ENCODE measurements at places on chromosomes 13 and 19.

DNA sequence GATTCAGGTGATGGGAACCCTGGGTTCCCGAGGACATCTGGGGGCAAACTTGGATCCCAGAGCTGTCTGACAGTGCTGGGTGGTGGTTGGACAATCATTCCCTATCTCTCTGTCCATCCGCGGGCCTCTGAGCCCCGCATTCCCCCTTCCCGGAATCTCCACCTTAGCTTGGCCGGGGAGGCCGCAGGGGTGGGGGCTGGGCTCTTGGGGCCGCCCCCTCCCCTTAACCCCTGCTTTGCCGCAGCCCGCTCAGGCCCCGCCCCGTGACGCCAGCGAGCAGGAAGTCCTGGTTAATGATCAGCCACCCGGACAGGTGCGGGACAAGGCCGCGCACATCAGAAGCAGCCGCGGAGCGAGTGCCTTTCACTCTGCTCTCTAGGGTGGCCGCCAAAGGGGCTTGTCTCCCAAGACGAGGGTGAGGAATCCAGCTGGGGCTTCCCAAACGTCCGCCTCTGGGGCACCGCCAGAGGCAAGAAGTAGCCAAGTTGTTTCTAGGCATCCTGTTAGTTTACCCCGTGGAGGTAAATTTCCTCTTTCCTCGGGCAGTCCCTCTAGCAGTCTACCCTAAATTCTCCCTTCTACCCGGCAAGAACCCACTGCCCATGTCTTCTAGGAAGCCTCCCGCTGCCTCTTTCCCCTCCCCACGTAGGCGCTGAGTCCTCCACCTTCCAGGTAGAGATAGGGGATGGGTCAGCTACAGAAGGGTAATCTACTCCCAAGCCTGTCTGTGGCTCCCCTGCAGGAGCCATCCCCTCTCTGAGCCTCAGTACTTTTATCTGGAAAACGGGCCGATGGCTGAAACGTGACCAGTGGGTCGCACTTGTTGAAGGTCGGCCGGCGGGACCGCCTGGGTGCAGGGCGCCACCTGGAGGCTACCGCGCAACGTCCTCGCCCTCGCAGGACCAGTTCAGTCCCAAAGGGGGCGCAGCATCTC is 3.0 kb downstream of the IRF2BP1 start:
- no peak for DNase-seq

DNA sequence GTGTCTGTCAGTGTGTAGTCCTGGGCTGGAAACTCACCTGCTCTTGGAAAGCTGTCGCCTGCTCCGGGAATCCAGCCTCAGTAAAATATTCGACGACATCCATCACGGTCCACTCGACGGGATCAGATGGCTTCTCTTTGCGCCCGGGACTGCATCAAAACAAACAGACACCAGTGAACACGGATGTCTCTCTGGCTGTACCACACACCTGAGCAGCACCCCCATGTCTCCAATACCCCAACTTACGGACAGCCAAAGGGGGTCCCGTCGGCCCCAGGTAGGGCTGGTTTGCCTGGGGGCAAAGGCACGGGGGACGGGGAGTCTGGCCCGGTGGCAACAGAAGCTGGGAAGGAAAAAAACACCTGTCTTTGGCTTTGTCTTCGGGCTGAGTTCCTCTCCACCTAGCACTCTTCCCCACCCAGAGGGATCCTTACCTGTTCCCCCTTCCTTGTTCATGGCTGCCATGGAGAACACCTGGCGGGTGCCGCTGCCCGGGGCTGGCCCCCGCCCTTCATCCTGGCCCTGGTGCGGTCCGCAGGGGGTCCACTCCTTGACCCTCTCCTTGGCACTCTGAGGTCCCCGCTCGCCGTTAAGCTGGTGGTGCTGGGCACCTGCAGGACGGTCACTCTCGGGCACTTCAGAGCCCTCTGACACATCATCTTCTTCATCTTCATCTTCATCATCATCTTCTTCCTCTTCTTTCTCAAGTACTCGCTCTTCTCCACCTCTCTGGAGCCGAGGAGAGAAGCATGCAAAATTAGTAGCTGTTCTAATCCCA is 1.7 kb downstream of the SAMD1 start:
- no peak for DNase-seq

- DNase-seq, result no peak
Measured at GRCh38 chr19:34461375-34462100, 20.0 kb upstream of the WTIP start.

DNA sequence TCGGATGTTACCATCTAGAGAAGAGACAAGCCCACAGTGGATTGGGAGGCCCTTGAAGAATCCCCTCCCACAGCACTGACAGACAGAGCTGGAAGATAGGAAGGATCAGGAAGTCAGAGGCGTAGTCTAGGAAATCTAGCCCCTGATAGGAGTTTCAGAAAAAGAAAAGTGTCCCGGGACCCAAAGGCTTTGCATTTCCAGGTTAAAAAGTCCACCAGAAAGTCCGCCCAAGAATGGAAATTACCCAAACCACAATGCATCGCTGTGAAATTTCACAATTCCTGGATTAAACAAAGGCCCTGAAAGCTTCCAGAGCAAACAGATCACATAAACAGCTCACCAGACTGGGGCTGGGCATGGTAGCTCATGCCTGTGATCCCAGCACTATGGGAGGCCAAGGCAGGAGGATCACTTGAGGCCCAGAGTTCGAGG is 146.9 kb downstream of the KDM4B start:
- no peak for DNase-seq

DNA sequence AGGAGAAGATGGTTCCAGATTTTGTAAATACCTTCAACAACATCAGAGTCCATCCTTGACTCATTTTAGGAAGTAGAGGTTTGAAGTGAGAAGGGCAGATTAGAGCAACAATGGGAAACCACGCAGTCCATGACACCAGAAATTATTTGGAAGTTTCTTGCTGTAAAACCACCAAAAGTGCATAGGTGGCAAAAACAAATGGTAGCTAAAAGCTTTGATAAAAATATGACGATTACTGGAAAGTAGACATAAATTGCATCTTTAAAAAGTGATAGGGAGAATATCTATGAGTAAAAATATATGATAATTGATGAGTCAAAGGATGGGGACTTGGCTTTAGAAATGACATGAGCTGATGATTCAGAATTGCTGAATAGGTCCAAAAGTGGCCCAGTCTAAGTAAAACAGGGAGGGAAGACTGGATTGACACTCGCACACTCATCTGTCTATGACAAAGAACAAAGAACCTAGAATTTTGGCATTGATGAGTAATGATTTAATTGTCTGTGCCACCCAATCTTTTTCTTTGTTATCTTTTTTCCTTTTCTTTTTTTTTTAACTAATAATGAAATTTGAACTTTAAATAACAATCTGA is 472.2 kb downstream of the MYO16 start:
- DNase-seq, result no peak

- no peak for DNase-seq
Measured at GRCh38 chr13:96089749-96090239, at the start of gene HS6ST3. TSS of gene HS6ST3 (plus strand) at chr13:96090107.

- DNase-seq, result no peak
Measured at GRCh38 chr19:46927106-46927505, 66.3 kb downstream of the ARHGAP35 start.

GRCh38 chr19:50460161-50460765 is 16.0 kb upstream of the EMC10 start:
- no peak for DNase-seq

- no peak for DNase-seq
Measured at GRCh38 chr13:49093376-49093775, 117.7 kb downstream of the FNDC3A start.

DNA sequence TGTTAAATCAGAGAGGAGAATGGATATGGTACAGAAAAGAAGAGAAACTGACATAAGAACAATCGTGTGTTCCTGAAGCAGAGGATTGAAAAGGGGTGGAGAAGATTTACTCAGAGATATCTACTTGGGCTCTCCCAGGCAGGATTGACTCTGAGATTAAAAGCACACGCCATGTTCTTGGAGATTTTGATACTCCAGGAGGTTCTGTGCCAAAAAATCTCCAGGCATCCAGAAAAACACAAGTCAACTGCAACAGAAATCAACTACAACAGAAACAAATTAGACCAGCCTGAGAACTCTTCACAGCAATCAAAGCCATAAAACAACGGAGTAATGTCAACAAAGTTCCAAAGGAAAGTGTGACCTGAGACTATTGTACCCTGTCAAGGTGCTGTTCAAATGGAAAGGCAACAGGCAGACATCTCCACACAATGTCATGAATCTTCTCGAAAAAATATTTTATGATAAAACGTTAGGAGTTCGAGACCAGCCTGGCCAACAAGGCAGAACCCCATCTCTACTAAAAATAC is 104.2 kb downstream of the UBL3 start:
- no peak for DNase-seq

DNA sequence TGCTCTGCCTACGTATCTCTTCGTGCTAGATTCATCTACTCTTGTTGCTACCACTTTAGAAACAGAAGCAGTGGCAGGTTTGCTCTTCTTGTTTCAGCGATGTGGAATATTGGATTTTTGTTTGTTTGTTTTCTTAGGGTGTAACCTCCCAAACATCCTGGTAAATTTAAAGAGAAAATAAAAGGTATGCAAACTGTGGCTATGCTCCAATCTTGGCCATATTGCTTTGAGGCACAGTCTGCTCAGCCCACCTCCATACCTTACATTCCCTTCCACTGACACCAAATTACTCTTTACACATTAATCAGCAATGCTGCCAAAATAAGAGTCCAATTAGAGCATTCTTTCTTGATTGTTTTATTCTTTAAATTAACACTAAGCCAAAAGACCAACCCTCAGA is 25.2 kb upstream of the UBL3 start:
- DNase-seq, result no peak

DNA sequence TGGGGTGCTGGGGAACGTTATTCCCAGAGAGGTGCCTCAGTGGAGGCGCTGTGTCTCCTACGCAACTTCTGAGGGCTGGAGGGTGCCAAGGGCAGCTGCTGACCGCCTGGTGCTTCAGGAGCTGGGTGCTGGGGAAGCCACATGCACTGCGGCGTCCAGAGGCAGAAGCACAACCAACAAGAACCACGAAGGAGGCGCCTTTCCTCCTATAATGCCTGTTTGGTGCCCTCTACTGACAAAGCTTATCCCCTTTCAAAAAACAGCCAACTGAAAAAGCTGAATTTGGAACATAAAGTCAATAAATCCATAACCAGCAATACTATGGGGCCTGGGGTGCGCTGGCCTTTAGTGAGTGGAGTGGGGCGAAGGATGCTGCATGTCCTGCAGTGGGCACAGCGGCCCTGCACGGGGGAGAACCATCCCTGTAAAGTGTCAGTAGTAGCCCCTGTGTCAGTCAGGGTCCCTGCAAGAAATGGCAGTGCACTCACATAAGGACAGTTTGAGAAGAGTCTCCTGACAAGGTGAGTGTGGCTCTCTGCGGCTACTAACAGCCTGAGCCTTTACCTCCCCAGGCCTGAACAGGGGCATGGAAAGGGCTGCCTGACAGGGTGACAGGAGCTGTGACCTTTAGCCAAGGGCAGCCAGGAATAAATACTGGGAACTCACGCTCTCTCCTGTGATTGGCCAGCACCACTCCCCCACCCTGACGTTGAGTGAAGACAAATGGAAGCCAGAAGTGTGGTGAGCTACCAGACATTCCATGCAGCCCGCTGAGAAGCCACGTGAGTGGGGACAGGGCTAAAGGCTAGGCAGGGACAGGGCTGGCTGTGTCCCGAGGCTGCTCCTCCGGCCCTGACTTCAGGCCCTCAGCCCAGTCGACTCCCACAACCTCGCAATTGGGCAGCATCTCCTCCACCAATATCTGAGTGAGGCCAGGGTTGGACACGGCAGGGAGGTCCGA is 4.5 kb upstream of the B3GNT8 start:
- no peak for DNase-seq

DNA sequence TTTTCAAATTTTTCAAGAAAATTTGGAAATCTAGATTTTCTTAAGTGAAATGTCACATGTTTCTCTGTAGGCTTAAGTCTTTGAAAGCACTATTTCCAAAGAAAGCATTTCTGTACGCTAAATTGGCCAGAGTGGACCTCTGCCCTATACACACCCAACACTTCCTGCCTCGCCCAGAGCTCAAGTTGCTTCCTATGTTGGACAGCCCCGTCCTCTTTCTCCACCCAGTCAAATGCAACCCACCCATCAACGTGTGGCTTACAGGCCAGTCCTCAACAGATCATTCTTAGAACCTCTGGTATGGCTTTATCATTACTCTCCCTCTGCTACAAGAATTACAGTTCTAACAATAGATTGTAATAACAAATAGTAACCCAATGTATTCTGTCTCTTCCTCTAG is 24.2 kb downstream of the KLF12 start:
- no peak for DNase-seq

DNA sequence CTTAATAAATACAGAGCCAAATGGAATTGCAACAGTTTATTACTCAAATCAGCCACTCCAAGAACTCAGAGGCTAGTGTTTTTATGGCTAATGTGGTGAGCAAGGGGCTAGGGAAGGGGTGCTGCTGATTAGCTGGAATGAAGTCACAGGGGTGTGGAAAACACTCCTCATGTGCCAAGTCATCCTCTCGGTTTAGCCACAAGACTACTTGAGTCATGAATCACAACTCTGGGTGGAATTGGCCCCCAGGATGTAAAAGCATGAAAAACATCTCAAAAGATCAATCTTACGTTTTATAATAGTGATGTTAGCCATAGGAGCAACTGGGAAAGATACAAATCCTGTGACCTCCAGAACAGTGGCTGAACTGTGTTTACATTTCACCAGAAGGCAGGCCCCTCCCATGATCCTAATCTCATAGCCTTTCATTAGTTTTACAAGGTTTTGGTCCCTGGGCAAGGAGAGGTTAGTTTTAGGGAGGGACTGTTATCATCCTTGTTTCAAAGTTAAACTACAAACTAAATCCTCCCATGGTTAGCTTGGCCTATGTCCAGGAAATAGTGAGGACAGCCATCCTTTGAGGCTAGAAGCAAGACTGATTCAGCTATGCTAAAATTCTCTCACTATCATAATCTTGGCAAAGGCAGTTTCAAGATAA is 2020.1 kb upstream of the PCDH20 start:
- DNase-seq, result no peak

DNA sequence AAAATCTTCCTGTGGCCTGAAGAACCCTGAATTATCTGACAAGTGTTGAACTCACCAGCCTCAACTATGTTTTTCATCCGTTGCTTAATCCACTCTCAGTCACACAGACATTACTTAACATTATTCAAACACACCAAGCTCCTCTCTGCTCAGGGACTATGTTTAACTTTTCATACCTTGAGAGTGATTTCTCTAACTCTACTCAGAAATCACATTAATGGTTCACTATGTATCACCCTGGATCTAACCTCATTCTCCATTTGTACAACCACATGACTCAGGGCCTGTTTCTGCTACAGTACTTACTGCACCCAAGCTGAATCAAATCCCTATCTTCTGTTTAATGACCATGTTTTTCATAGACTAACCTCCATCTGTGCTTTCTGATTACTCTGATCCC is 553.7 kb upstream of the PRR20A start:
- DNase-seq, result no peak

GRCh38 chr19:3057275-3057714 is 5.0 kb downstream of the TLE5 start:
- peak; percentile 98 for DNase-seq

- DNase-seq, result no peak
Measured at GRCh38 chr19:5001615-5002014, 32.7 kb downstream of the KDM4B start.

DNA sequence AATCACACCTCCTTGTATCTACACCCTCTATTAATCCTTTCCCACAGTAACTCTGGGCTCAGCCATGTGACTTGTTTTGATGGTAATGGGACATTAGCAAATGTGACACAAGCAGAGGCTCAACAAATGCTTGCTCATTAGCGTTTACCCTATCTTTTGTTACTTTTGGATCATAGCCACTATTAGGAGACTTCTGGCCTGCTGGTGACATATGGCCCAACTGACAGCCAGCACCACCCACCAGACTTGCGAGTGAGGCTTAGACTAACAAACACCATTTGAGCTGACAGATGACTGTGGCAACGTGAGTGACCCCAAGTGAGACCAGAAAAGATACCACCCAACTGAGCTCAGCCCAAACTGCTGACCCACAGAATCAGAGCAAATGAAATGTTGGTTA is 154.1 kb downstream of the OLFM4 start:
- DNase-seq, result no peak
